ENCODE measurements at places on chromosomes 2 and 18.

- no peak for DNase-seq
Measured at GRCh38 chr2:171939743-171940071, 17.4 kb downstream of the HAT1 start.

GRCh38 chr2:25529034-25529433, 144.3 kb downstream of the DTNB start:
- DNase-seq, result no peak

DNA sequence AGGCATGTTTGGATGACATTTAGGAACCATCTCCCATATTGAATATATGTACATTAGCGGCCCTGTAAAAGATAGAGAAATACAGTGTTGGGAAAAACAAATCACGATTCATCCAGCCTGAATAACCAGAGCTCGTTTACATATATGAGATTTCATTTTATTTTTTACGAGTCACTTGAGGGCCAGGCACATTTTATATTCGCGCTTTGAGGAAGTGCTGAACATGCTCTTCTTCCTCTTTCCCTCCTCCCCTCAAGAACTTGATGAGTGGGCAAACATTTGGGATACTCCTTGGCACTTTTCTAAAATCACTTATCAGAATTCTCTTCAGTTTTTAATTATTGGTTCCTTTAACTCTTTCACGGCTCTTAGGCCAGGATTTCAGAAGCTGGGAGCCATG, 268.0 kb upstream of the TANK start:
- no peak for DNase-seq

DNA sequence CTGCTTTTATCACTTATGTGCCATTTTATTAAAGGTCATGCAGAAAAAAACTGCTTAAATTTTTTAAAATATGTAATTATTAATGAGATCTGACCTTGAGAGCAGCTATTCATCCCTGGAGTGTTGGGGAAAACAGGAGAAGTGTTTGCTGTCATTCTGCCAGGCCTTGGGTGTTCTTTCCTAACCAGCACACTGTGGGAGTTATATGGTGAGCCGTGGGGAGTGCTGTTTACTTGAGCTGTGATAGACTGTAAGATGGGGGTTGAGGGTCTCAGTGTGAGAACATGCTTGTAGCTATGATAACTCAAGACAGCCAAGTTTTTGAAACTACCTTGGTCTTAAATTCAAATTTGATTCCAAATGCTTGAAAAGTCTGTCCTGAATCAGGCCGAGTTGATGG, 101.3 kb upstream of the ARHGAP28 start:
- no peak for DNase-seq

DNA sequence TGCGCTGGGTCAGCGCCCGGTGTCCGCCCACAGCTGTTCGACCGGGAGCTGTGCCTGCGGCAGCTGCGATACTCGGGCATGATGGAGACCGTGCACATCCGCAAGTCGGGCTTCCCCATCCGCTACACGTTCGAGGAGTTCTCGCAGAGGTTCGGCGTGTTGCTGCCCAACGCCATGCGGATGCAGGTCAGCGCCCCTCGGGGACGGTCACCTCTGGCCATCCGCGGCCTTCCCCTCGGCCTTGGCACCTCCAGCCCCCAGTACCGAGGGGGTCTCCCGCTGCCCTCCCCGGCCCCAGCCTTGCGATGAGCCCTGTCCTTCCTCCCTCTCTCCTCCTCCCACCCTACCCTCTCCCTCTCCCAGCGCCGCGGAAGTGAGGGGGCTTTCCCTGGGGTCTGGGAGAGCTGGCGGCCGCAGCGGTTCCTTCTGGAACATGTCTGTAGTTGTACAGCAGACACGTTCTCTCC, 53.2 kb upstream of the GPR17 start:
- DNase-seq, result no peak
